ENCODE measurements at places on chromosomes 2 and 18.

- DNase-seq = no peak
These were observed 97.3 kb downstream of the ARL6IP6 start for GRCh38 chr2:152815634-152816257.

DNA sequence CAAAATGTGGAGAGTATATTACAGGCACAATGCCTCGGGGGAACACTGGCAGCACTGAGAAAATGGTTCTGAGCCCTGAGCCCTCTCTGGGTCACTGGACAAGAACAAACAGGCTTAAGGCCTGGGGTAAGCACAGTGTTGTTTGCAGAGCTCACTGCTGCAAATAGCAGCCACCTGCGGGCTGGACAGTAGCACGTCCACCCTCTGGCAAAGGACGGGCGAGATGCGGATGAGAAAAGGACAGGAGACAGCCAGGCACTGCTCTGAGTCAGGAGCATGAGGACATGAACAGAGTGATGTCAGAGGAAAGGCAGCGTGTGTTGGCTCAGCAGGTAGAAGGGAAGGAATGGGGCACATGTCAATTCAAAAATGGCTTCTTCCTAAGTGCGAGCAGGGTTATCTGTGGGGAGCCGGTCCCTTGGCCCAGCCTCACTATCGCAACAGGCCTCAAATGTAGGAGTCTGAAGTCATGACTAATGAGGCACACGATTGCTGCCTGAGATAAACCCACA is 25.9 kb upstream of the NEB start:
- no peak for DNase-seq

DNA sequence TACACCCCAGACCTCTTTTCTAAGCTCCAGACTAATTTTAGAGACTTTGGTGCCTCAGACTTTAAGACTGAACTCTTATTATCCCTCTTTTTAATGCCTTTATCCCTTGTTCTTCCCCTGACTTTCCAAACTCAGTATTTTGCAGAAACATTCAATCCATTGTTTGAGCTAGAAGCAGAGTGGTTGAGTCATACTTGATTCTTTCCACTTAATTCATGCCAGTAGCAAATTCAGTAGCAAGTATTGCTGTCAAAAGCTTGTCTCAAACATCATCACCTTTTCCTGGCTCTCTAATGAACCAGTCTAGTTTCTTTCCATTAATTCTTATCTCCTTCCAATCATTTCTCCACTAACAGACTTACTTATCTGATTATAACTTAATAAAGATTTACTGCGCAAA is 699.7 kb upstream of the ZNF804A start:
- DNase-seq = no peak

- DNase-seq = no peak
These were observed 80.0 kb downstream of the EPB41L3 start for GRCh38 chr18:5463831-5464230.

GRCh38 chr18:71899707-71900472 is 644.3 kb downstream of the CBLN2 start:
- peak; percentile 53 for DNase-seq

GRCh38 chr2:207733597-207734240 is 22.3 kb downstream of the CCNYL1 start:
- no peak for DNase-seq

- no peak for DNase-seq
These were observed 123.6 kb upstream of the SMIM21 start for GRCh38 chr18:75551071-75551470.

GRCh38 chr18:29449424-29449823 is 1272.5 kb upstream of the CDH2 start:
- no peak for DNase-seq

GRCh38 chr2:143071185-143071876 is 57.9 kb upstream of the ARHGAP15 start:
- DNase-seq = no peak

DNA sequence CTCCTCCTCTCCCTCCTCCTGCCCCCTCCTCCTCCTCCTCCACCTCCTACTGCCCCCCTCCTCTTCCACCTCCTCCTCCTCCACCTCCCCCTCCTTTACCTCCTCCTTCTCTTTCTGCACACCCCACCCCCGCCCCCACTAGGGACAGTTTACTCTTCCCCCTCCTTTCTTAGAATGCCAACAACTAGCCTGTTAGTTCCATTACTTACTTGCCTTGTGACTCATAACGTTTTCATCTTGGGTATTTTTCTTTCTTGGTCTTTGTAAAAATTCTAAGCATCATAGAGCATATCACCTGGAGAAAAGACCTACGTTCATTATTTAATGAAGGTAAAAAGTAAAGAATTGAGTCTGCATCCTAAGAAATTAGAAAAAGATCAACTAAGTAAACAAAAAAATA is 165.3 kb downstream of the NEDD4L start:
- no peak for DNase-seq

GRCh38 chr2:76546207-76546606 is 835.5 kb upstream of the GCFC2 start:
- no peak for DNase-seq

- peak; percentile 36 for DNase-seq
These were observed 42.7 kb upstream of the ZFP36L2 start for GRCh38 chr2:43269074-43269572.

DNA sequence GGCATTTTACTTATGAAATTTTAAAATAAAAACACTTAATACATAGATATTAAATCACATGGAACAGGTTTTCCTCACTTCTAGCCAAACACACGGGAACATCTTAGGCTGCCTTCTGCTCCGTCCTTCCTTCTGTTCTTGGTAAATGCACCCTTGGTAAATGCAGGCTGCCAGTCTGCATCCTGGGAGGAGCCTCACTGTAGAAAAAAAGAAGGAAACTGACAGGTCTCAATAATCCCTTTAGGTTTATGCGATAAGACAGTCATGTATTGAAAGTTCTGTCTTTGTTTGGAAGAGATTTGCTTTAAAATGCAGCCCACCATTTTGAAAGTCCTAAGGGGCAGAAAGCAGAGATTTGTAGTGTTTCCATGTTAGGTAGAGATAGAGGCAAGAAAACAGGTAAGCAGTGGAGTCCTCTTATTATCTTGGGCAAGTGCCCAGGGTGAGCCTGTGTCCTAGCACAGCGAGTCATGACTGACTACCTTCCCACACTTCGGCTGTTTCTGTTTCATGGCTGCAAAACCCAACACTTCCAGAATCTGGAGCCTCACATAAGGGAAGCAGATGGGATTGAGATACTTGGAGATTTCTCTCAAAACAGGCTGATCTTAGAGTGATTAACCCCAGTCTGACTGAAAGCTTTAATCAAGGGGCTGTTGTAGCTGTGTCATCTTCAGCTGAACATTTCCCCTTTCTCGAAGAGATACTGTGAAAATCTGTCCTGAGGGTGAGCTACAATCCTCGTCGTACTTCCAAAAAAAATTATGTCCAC is 131.4 kb upstream of the MAP3K20 start:
- no peak for DNase-seq

GRCh38 chr2:215436705-215437565 is 1.1 kb upstream of the FN1 start:
- DNase-seq = no peak

DNA sequence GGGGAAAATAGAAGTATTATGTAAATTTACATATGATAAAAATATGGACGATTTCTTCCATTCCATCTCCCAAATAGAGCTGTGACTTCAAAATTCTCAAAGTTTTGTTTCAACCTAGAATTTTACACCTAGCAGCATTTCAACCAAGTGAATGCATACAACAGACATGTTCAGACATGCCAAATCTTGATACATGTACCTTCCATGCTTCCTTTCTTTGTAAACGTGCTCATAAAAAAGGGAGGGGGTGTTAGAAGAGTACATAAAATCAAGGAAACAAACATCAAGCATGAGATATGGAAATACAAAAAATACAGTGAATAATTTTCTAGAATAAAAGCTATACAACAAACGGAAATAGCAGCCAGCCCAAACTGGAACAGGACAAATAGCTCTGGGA is 974.2 kb downstream of the ERBB4 start:
- no peak for DNase-seq

DNA sequence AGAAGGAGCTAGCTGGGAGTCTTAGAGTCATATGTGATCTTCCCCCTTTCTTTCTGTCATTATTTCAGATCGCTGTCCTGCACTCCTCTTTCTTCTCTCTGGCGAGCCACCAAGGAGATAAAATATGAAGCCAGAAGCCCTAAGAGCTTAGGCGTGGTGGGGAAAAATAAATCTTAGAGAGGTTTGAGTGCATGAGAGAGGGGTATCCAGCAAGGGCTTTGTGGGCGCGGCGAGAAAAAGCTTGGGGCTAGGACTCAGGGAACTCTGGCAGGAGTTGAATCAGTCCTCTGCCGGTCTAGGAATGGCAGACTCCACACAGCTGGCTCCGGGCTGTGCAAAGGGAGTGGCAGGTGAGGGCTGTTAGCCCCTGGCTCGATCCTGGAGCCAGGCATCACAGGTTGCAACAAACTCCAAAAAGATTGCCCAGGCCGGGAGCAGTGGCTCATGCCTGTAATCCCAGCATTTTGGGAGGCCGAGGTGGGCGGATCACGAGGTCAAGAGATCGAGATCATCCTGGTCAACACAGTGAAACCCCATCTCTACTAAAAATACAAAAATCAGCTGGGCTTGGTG is 20.1 kb upstream of the IGFBP5 start:
- DNase-seq = no peak

- no peak for DNase-seq
These were observed 182.3 kb downstream of the FTCDNL1 start for GRCh38 chr2:199668645-199669044.

DNA sequence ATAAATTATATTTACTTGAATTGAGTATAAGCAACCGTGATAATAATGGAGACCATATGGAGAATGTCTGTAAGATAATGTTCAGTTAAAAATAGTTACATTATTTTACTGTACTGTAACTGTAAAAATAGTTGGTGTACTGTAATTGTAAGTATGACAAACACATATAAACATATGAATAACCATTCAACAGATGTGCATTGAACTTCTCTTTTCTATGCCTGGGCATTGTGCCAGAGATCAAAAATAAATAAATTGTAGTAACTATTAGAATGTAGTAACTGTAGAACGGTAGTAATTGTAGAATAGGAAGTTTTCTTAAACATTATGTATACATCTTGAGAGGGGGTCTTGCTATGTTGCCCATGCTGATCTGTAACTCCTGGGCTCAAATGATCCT is 287.4 kb upstream of the EPAS1 start:
- no peak for DNase-seq

DNA sequence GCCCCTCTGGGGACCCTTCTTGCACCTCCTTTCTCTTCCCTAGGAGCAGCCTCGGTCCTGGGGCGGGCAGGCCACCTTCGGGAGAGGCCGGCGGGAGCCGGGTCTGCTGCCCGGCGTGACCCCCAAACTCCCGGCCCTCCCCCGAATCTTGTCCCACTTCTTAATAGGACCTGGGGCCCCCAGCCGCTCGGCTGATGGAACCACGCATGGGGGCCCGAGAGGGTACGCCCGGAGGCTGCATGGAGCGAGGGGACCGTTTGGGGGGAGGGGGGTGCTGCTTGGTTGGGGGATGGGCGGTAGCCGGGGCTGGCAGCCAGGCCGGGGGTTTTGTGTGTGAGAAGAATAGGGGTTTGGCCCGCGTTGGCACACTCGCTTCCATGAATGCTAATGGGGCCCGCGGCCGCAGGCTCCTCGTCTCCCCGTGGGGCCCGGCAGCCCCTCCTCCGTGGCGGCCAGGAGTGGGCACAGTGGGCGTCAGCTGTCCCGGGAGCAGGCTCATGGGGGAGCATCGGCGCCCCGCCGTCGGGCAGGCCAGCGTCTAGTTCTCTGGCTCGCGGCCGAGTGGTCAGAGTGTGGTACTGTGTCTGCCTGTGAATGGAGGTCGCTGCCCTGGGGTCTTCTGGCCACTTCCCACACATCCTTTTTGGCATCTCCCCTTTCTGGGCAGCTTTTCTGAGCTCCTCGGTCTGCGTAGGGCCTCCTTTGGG is 1.0 kb downstream of the GAREM2 start:
- DNase-seq = no peak

DNA sequence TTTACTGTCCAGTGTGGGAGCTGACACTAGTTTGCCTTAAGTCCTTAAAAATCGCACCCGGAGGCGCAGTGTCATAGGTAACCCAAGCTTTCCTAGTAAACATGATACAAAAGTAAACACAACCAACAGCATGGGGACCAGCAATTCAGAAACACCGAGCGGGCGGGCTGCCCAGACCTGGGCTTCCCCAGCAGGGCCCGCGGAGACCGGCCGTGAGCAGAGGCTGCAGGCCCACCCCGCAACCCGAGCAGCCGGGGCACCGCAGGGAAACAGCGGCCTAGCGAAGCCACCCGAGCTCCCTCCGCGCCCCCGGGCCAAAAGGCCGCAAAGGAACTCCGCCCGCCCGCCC is 296 bp downstream of the TTC21B start:
- DNase-seq = no peak

GRCh38 chr2:38932586-38932985 is 42.9 kb downstream of the ARHGEF33 start:
- no peak for DNase-seq

GRCh38 chr2:20186078-20186854 is 38.7 kb downstream of the SDC1 start:
- DNase-seq = no peak

- DNase-seq = no peak
These were observed 105.8 kb downstream of the GALNT14 start for GRCh38 chr2:31032475-31032874.

DNA sequence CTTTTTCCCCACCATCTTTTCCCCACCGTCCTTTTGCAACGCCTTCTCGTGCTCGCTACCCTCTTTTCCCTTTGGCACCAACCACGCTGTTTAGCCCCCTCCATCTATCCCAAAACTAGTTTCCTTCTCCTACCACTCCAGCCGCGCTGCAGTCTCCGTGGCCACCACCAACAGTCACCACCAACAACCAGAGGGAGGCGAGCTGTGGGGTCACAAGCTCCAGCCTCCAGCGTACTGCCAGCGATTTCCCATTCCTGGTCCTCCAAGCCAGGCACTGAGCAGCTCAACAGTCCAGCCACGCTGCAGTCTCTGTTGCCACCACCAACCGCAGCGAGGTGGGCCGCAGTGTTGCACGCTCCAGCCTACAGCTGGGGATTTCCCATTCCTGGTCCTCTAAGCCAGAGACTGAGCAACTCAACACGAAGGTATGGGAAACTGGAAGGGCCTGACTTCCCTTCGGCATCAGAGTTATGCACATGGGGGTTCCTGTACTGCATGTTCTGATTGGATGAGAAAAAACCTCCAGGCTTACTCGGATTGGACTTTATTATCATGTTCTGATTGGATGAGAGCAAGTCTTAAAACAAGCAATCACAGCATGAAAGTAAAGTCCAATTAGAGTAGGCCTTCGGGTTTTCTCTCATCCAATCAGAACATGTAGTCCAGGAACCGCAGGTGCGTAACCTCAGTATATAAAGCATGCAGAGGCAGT is 42.3 kb upstream of the IMP4 start:
- DNase-seq = no peak

DNA sequence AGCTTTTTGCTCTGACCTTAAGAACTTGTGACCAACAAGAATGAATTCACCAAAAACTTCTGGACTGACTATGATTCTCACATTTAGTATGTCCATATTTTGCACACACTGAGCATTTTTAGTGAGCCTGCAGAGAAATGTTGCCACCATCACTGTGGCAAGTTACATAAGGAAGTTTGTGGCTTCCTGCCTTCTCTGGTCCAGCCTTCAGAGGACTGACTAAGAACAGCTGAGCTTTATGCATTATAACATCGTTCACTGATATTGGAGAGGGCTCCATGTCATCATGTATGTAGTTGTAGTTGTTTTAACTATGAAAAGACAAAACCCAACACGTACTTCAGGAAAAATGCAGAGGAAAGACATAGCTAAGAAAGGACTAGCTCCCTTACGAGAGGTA is 218.0 kb upstream of the CRIM1 start:
- no peak for DNase-seq

GRCh38 chr2:203596183-203596582 is 61.1 kb upstream of the RAPH1 start:
- no peak for DNase-seq

- DNase-seq = no peak
These were observed 32.1 kb downstream of the REEP1 start for GRCh38 chr2:86305195-86305914.

GRCh38 chr2:36461039-36461681 is 105.6 kb downstream of the CRIM1 start:
- DNase-seq = no peak

Data from NCI-H187 treated with DMSO at 0.1 percent for 48 hours (cell line).